ENCODE measurements at places on chromosomes 4 and X.

GRCh38 chr4:168740691-168741090 lies 243.8 kb downstream of the PALLD start:
- no peak for DNase-seq

GRCh38 chrX:134982748-134983147 lies 8.0 kb upstream of the SMIM10 start:
- no peak for DNase-seq

DNA sequence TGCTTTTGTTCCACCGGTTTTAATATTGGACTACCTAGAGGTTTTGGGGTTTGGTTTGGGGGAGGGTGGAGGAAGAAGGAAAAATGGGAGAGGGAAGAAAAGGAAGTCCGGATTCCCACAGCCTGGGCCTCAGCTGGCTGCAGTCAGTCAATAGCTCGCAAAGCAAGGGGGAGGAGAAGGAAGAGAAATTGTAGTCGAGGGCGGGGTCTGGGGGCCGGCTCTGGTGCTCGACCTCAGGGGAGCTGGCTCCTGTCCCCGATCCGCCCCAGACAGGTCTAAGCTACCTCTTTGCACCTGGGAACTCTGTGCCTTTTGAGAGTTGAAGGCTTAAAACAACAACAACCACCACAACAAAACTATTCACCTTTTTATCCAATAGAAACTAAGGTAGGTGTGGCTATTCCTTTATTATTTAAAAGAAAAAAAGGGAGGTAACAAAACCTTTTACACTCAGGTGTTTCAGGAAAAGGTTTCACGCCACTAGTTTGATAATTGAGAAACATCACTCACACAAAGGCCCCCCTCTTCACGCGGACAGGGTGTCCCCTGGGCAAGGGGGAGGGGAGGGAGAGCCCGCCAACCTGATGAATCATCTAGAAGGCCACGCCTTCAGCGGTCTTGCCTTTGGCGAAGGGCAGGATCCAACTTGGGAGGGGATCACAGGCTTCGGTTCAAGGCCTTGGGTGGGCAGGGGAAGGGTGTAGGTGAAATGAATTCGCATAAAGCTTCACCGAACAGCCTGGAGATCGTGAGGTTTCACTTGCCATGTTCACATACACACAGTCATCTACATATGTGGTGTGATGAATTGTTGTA lies 1.6 kb upstream of the LNX1 start:
- DNase-seq: no peak

DNA sequence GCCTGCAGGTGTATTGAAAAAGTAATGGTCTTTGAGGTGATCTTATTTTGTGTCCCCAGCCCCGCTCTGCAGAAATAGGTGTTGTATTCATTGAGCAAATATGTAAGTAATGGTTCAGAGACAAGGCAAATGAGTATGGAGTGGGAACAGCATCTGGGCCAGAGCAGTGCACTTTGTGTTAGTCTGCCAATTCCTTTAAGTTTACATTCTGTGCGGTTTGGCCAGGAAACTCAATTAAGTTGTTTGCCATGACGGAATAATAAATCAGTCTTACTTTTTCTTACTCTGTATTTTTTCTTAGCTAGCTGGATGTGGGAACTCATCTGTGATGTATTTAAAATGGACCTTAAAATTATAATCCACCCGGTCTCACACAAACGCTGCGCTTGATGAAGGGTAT lies 12.6 kb downstream of the DCLK2 start:
- no peak for DNase-seq

GRCh38 chr4:141016117-141016798 lies 117.0 kb downstream of the RNF150 start:
- no peak for DNase-seq

DNA sequence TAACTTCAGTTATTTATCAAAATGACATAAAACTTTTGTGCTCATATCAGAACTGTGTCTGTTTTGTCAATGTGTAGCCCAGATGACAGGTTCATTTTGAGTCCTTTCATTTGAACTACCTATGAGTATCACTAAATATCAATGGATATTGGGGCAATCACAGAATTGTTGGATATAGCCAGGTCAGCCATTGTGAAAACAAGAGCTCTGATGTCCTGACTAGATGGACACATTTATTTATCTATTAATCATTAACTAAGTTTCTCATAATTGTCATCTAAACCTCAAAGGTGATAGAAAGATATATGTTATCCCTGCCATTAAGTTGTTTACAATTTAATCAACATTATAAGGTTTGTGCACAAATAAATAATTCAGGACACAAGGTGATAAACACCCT lies 638.3 kb upstream of the GRIA3 start:
- DNase-seq: no peak

DNA sequence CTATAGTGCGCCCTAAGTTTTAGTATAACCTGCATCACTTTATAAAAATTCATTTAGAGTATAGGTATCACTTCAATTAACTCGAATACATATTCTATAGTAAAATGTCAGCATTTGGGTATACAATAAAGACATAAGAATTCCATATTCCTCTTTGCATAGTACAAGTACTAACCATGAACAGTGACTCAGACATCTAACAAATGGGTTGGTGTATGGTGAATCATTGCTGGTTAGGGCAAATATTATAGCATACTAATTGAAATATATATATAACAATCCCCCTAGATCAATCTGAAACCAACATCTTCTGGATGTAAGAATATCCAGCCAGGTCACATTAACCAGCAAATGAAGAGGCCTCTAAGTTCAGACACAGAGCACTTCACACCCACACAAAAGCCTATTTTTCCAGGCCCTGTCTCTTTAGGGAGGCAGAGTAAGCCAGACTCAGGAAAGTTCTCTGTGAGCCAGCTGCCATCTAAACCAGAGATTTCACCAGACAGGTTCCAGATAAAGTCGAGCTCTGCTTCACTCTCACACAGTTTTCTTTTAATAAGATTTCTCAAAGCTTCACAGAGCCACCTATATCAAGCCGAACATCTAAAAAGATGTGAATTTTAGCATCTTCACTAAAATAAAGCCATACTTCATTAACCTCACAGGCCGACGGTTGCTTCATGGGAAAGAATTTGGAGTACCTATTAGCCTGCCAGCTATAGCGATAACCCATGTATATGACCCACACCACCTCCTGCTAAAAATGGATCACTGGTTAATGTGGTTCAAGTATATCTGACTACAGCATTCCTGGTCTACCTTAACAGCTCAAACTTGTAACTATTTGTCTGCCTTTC lies 200.0 kb upstream of the FTHL17 start:
- DNase-seq: no peak

- no peak for DNase-seq
Observed at GRCh38 chr4:149715822-149716585, 99.6 kb downstream of the IQCM start.

DNA sequence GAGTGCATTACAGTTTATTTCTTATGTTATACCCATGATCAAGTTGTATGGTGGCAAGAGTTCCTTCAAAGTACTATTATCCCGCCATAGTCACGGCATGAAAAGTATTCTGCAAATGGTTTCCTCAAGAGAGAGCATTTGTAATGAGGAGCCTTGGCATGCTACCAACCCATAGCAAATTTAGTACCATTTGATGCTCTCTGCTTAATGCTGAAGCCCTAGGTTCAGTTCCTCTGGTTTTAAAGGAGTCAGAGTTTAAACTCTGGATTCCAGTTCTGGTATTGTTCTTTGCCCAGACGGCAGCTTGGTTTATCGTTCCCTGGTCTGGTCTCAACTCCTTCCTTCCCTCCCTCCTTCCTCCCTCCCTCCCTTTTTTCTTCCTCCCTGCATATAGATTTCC lies 371.3 kb downstream of the BMPR1B start:
- no peak for DNase-seq

DNA sequence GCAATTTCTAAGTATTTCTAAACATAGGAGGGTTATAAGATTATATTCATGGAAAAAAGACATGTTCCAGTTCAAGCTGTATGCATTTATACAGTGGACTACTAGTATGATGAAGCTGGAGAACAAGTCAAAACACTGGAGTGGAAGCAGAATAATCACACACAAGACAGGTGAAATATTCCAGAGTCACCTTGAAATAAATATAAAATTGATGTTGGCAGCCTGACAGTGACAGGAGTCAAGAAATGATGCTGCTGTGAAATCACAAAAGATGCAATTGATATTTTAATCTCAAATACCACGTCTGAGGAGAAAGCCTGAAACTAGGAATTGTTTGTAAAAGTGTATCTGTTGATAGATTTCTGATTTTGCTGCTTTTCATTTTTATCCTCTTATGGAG lies 667.3 kb downstream of the IL1RAPL1 start:
- DNase-seq: no peak

DNA sequence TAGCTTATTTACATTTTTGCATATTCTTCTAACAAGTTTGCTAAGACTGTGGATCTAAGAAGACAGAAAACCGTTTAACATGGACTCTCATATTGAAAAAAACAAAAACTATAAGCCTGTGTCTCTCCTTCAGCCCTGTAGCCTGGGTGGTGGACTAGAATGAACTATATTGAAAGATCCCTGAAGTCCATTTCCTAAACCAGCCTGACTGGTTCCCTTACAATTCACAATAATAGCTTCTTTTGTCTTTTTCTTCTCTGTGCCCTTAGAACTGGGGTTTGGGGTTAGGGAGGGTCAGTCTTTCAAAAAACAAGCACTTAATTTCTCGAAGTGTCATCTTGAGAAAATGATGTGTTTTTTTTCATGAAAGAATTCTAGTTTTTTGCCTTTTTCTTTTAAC lies 59.0 kb downstream of the GSTCD start:
- DNase-seq: no peak

DNA sequence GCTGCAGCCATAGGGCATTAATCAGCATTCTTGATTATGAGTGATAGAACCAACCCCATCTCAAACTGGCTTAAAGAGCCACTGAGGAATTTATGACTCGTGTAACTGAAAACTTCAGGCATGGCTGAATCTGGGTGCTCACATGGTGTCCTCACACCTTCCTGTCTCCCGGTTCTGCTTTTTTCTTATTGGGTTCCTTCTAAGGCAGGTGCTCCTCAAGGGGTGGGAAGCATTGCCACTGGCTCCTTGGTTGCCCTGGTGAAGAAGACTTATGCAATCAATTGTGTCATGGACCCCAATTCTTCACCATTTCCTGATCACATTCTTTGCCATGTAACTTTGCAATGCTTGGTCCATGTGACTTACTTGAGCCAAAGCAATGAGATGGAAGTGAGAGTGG lies 4.3 kb upstream of the ZCCHC4 start:
- no peak for DNase-seq

DNA sequence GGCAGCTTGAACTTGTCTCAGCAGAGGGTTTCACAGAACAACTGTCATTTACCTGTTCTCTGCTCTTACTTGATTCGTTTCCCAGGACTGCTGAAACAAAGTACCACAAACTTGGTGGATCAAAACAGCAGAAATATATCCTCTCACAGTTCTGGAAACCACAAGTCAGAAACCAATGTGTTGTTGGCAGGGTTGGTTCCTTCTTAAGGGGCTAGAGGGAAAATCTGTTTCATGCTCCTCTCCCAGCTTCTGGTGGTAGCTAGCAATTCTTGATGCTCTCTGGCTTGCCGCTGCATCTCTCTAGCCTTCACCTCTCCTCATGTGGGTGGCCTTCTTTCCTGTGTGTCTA lies 4.7 kb downstream of the TLR8 start:
- DNase-seq: no peak

- DNase-seq: no peak
Observed at GRCh38 chr4:88812420-88812819, 114.8 kb upstream of the NAP1L5 start.

DNA sequence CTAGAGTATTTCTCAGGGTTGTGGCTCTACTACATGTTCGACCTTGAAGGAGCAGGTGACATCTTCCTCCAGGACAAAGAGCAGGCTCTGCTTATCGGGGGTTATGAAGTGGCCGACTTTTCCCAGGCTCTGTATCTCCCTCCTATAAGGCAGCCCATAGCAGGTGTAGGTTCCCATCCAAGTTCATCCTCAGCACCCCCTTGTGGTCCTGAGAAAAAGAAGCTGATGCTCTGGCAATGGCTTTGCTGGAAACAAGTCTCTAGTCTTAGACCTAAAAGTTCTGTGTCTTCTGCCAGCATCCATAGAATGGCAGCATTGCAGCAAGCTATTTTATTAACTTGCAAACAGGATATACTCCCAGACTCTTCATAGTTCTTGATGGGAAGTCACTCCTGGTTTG lies 836.6 kb upstream of the PRKX start:
- DNase-seq: no peak

- DNase-seq: no peak
Observed at GRCh38 chr4:73211968-73212367, 46.6 kb downstream of the ANKRD17 start.

GRCh38 chr4:110915301-110915700 lies 292.4 kb upstream of the PITX2 start:
- no peak for DNase-seq

- no peak for DNase-seq
Observed at GRCh38 chrX:31154946-31155345, 83.1 kb upstream of the FTHL17 start.

DNA sequence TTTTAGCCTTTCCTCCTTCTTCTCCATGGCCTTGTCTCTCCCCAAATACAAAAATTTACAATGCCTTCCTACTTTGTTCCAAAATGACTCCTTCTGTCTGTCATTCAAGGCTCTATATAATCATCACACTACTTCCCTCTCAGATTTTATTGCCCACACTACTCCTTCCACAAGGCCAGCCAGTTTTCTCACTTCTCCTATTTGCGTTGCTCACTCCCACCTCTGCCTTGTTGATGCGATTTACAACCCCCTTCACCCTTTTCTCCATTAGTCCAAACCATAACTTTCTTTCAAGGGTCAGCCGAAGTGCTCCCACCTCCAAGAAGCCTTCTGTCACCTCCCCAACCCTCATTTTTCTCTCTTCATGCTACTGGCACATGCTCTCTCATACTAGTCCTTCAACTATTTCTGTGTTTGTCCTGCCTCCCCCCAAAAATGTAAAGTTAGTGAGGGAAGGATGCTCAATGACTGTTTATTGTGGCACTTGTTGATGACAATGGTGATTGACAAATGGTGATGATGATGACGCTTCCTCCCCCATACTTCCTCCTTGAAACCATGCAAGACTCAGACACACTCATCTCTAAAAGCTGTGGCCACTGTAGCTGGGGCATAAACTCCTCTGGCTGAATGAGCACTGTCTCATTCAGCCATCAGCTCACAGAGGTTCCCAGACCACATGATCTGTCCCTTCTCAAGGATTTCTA lies 2.7 kb upstream of the XKRX start:
- no peak for DNase-seq

GRCh38 chrX:40314070-40314469 lies 216.3 kb upstream of the BCOR start:
- no peak for DNase-seq

GRCh38 chr4:113607147-113607720 lies 154.3 kb downstream of the CAMK2D start:
- DNase-seq: no peak

DNA sequence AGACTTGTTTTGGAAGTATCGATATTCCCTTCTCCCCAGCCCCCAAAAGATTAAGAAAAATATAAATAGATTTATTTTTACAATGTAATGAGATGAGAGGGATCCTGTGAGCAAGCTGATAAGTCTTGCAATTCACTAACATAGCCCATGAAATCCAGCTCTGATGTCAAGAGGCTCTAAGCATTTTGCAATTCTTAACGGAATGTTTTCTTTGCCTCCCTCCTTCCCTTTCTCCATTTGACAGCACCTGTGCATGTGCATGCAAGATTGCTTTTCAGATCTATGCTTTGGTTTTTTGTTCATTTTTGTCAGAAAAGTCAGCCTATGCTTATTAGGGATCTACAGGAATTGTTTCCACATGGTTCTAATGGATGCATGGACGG lies 169.9 kb downstream of the SLIT2 start:
- DNase-seq: no peak
